Activated T-cell treated with anti-CD3 and anti-CD28 coated beads, Interleukin-2, amount 50 U/mL, for 72 hours (primary cell): ENCODE measurements at places on chromosomes 1 and 21. TPM values are rescaled to one million over a fixed set of nuclear protein-coding genes. Genes with fewer than 3 reads are reported as not detected.

Gene AJAP1
- total RNA-seq, result 0.05 TPM

Gene CR1
- total RNA-seq, result 0.09 TPM

Gene C1QTNF12
- 8.1 TPM for total RNA-seq

Gene GNG4
- 13.9 TPM for total RNA-seq

Gene LRRC7
- not detected for total RNA-seq

GRCh38 chr1:176384841-176385240, 78.1 kb upstream of the PAPPA2 start:
- no peak overlapping the region for H3K4me3 ChIP-seq
- DNase-seq, result no peak
- H3K27me3 ChIP-seq, result no peaks in the 10 kb centered on the region

DNA sequence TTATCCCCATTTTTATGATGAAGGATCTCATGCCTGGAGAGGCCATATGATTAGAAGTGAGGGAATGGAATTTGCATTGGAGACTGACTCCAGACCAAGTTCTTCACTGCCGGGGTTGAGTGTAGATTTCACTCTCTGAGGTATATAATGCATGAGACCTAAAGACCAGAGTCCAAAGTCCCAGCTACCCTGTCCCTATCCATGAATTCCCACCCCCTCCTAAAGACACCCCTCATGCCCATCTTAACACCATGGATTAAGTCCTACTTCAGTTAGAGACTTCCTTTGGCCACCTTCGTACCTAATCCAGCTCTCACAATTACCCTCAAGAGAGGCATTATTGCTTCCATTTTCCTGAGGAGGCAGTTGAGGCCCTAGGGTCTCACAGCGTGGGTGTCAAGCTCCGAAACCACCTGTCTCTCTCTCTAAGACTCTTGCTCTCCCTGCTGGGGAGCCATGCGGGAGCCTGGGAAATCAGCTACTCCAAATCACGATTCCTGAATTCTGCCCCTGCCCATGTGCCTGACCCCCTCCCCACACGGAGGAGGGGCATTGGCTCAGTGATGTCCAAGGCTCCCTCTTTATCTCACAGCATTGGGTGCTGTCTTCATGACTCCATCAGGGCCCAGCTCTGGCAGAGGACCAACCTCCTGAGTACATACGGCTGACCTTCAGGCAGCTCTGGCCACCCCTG, 11.7 kb upstream of the FOXO6 start:
- no peak overlapping the region for H3K27ac ChIP-seq
- no peak for DNase-seq
- no peak overlapping the region for H3K4me3 ChIP-seq
- no peaks in the 10 kb centered on the region for H3K36me3 ChIP-seq

DNA sequence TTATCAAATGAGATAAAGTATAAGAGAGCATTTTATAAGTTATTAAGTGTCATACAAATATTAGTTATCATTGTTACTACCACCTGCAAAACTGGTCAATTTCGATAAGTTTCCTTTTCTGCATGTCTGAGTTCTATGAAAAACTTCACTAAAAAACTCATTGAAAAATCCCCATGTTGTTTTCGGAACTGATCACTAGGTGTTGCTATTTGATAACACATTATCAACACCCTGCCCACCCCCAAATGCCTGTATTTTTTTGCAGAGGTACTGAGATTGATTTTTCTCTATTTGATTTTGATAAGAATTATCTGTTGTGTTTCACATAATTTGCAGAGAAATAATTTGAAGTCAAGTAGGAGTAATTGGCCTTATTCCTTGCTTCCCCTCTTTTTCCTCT, 22.1 kb upstream of the DISP1 start:
- no peak overlapping the region for H3K27ac ChIP-seq
- peaks cover 25% of the 10 kb centered on the region for H3K4me1 ChIP-seq
- no peak for DNase-seq
- H3K27me3 ChIP-seq, result no peaks in the 10 kb centered on the region

GRCh38 chr1:97186381-97186780, 464.8 kb downstream of the PTBP2 start:
- no peaks in the 10 kb centered on the region for H3K27me3 ChIP-seq

GRCh38 chr1:162117039-162117774, 47.7 kb downstream of the NOS1AP start:
- no peaks in the 10 kb centered on the region for H3K36me3 ChIP-seq
- no peaks in the 10 kb centered on the region for H3K4me1 ChIP-seq
- no peak overlapping the region for H3K4me3 ChIP-seq
- no peak for DNase-seq
- no peak overlapping the region for H3K27ac ChIP-seq

GRCh38 chr1:217134857-217135568, 411.8 kb upstream of the ESRRG start:
- H3K27ac ChIP-seq, result no peak overlapping the region
- peaks cover 70% of the 10 kb centered on the region for H3K27me3 ChIP-seq
- no peak for DNase-seq
- peaks cover 13% of the 10 kb centered on the region for H3K4me1 ChIP-seq
- peaks cover 6% of the 10 kb centered on the region for H3K36me3 ChIP-seq
- H3K4me3 ChIP-seq, result peak overlapping the region; percentile 47

DNA sequence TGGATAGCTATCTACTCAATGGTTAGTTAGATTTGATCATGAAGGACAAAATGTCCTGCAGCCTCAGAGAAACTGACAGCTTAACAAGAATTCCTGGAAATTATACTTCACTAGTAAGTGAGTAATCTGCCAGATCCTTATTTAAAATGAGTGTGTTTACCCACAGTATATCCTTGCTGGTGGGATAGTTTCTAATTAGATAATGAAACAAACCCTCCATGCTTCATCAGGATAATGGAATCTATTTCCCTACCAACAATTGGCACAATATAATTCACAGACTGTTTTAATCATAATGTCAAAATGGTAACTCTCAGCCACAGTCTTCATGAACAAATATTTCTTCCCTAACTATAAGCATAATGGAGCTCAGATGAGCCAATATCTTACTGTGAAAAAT, 239.4 kb upstream of the ST6GALNAC5 start:
- no peak for DNase-seq
- H3K27me3 ChIP-seq, result no peaks in the 10 kb centered on the region
- no peaks in the 10 kb centered on the region for H3K36me3 ChIP-seq
- no peak overlapping the region for H3K27ac ChIP-seq

- no peak for DNase-seq
- peak overlapping the region; percentile 22 for H3K27ac ChIP-seq
- peaks cover 3% of the 10 kb centered on the region for H3K36me3 ChIP-seq
Measured at GRCh38 chr1:48472638-48473037, 634 bp upstream of the SPATA6 start.
